ENCODE measurements at places on chromosomes 2 and 18.

DNA sequence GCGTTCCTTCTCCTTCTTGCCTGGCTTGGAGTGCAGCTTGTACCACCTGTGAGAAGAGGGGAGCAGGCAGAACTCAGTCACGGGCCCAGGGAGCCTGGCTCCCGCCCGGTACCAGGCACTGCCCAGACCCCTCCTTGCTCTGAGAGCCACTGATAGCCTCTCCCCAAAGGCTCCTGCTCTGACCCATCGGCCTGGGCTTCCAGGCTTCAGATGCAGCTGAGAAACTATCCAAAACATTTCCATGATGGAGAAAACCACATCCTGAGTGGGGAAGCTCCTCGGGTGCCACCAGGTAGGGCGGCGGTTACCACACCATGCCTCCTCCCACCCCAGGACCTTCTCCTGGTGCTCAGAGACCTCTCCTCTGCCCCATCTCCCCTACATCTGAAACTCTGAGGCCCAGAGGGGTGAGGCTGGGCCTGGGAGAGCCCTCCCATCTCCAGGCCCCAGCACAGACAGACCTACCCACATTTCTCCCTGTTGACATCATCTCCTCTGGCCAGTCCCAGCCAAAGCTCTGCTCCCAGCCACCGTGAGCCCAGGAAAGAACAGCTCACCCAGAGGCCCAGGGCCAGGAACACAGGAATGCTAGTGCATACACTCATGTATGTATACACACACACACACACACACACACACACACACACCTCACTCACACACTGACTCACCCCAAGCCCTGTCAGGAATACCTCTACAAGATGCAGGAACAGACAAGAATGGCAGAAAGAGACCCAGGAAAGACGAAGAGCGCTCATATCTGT is 17.9 kb upstream of the SFXN5 start:
- DNase-seq: no peak

DNA sequence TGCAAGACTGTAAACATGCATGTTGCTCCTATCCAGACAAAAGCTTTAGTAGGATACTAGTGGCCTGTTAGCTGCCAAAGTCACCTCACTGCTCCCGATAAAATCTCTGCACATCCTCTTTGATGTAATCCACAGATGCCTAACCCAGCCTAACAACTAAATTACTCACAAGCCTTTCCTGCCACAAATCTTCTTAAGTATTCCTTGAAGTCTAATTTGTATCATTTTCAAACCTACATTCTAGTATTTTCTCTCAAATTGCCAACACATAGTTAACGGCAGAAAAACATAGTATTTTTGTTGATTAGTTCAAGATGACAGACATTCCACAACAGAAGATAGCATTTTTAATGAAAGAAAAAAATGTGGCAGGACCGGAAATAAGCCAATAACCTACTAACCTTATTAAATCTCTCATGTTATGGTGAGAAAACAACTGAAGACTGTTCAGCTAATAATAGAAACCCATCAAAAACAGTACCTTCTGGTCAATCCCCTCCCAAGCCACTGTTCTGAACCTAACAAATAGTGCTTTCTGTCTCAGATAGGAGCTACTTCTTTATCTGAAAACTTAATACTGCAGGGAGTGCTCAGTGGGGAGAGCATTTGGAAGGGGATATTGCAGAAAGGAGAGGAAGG is at the start of gene MPP4:
MPP4 (minus strand) TSS at position 57 of the 639 bp plus-strand sequence. CDS start 4,690 bp downstream, outside the sequence.
- DNase-seq: no peak

DNA sequence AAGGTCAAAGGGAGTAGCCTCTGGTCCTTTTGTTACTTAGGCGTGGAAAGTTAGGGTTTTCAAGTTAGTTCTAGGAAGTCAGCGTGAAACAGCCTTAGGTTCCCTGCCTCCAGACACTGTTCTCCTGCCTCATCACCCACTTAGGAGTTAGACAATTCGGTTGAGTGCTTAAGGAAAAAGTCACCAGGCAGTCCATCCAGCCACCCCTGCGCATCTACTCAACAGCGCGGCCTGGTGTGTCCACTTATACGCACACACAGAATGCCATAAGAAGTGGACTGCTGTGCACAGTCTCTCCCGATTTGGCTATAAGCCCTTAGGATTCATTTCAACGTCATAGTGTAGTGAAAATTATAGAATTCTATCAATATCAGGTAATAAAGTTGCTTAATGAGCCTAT is 470.8 kb upstream of the TNP1 start:
- DNase-seq: no peak

DNA sequence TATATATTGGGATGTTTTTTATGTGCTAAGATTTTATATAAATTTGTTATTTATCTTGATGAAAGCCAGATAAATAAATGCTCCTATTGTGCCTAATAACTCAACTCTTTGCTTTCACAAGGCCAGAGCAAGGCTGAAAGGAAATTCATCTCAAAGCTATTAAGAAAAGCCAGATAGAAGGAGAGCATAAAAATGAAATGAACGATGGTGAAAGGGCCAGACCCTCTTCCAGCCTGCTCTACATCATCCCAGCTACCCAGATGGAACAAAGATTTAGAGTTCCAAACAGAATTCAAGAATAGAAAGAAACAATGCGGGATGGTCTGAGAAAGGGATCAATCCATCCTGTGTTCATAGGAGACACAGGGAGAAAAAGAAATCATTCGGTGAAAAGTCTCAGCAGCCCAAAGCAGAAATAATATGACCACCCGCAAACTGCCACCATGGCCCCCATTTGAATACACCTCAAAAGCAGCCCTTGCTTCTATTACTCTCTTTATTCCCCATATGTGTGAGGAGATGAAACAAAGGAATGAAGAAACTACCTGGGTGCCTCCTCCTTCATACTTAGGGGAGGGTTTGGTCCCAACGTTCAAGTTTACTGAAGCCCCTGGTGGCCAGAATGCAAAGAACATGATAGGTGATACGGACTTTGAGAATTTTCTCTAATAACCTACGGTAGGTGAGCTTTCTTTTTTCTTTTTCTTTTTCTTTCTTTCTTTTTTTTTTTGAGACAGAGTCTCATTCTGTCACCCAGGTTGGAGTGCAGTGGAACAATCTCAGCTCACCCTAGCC is 110.1 kb upstream of the FBXO11 start:
- DNase-seq: no peak

DNA sequence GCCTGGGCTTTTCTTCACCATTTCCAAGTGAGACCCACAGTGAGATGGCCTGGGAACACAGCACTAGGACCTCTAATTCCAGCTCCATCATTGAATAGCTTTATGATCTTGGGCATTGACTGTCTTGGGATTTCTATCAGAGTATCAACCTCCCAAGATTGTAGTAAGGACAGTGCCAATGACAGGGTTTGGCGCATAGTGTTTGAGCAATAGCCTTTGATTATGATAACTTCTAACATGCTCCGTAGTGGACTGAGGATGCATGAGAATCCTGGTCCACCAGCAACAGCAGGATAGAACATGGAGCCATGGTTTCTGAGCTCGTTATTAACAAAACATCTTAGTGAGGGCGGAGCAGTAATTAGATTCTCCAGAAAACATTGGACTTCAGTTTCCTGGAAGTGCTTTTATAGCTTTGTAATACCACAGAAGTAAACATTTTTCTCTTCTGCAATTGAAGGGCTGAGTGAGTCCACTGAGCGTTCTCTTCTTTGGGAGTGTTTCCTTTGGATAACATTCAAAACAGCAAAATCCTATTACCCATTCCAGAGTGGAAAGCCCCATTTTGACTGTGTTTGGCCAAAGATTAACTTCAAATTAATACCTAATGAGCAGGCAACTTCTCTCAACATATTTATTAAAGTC is 63.7 kb downstream of the IL1R2 start:
- DNase-seq: no peak

DNA sequence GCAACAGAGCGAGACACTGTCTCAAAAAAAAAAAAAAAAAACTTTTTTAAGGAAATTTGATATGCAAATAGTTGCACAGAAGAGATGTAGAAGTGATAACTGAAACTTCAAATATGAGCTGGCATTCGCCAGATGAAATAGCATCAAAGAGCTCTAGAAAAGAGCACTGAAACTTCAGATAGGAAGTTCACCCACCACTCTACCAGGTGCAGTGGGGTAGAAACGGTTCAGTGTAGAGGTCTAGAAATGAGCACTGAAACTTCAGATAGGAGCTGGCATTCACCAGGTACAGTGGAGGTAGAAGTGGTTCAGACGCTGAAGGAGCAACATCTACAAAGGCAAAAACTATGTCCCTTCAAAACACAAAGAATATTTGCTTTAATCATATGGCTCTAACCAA is 9.0 kb upstream of the ONECUT2 start:
- no peak for DNase-seq

DNA sequence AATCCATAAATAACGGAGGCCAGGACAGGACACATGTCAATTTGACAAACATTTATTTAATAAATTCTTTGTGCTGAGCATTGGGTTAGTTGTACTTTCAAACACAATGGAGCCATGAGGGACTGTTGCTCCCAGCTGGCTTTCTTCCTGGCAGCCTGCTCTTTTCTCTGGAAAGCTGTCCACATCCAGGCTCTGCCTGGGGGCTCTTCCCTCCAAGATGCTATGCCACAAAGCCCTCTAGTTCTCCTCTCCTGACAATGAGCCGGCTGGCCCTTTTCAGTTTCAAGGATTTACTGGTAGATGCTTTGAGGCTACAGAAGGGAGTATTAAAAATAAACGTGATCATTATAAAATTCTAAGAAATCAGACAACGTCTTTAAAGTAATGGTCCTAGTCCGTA is 44.1 kb upstream of the SLC14A2 start:
- no peak for DNase-seq

DNA sequence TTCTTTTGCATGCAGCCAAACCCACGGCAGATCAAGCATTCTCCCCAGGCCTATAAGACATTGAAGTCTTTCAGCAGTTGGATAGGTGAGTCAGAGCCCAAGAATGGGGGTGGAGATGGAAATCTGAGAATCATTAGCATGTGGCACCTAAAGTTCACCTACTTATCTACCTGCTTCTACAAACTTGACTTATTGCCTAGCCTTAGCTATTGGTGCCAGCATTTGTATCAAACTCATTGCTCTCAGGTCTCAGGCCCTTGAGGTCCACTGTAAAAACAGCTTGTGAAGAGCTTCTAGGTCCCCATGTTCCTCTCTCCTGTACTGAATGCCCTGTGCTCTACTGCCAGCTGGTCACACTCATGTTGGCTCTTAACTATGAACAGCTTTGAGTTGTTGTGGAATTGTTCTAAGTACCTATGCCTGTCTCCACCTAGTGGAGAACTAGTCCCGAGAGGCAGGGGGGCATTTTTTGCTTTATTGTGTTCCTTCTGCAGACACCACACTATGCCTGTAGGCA is 278.4 kb upstream of the SPRED2 start:
- DNase-seq: no peak

- DNase-seq: no peak
Measured at GRCh38 chr18:5106730-5107129, 90.3 kb downstream of the AKAIN1 start.

GRCh38 chr2:19050354-19050753 is 308.1 kb downstream of the OSR1 start:
- no peak for DNase-seq

DNA sequence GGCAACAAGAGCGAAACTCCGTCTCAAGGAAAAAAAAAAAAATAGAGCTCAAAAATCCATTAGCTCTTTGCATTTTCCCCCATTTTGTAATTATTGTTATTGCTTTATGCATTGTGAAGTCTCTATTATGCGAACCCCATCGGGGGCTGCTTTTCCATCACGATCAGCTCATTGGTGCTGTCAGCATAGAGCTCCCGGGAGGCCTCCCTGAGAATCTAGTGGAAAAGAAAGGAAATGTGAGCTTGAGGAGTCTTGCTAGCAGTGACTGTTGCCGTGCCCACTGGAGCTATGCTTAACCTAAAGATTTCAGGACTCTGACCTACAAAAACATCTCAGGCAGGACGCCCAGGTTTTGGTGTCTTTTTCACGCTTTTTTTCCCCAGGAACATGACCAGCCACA is 102.6 kb upstream of the NDUFV2 start:
- DNase-seq: no peak
